ENCODE measurements at places on chromosomes 1 and 21.

GRCh38 chr1:182262425-182262824 lies 129.2 kb downstream of the GLUL start:
- DNase-seq: no peak

- DNase-seq: no peak
Measured at GRCh38 chr1:185291159-185291558, 25.9 kb downstream of the IVNS1ABP start.

DNA sequence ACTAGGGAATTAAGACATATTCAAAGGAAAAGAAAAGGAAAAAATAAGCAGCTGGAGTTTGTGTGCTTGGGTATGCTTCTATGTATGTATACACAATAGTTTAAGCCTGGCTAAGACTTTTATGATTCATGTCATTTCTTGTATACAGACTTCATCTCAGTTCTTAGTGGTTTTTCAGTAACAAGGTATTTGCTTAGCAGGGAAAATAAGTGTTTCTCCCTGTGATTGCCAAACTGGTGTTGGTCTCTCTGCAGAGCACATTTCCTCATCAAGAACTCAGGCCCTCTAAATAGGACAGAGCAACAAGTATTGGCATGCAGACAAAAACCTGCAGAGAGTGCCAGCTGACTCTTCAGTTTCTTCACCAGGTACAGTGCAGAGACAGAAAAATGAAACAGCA lies 484.4 kb upstream of the ZRANB2 start:
- no peak for DNase-seq

DNA sequence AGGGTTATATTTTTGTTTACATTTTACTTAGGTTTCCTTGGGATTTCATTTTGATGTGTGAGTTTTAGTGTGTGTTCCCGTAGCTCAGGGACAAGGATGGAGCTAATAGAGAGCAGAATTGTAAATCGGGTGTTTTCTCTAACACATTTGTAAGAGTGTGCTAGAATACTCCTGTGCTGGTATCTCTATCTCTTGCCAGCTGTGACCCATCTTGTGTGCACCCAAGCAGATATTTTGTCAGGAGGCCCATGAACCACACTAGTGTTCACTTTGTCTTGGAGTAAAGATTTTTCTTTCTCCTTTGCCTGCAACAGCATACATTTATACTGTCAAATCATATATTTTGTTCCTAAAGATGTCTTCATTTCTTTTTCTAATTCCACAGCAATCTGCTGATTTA lies 23.4 kb downstream of the KRTAP19-8 start:
- no peak for DNase-seq

DNA sequence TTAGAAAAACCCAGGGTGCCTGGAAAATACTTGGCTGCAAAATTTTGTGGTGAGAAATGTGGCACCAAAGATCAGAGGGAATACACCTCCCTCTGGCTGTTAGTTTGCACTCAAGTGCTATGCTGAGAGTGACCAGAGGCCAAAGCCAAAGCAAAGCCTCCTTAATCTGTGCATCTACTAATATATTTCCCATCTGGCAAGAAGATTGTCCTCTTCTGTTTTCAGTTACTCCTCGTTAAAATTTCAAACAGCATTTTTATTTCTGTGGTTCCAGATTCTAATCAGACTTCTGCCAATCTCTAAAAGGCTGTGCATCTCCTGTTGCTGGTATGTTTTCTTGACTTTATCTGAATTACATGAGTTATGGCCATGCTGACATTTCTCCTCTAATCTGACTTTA lies 327.4 kb downstream of the TBX15 start:
- DNase-seq: no peak

GRCh38 chr1:24374891-24375786 lies 38.4 kb downstream of the STPG1 start:
- DNase-seq: no peak

DNA sequence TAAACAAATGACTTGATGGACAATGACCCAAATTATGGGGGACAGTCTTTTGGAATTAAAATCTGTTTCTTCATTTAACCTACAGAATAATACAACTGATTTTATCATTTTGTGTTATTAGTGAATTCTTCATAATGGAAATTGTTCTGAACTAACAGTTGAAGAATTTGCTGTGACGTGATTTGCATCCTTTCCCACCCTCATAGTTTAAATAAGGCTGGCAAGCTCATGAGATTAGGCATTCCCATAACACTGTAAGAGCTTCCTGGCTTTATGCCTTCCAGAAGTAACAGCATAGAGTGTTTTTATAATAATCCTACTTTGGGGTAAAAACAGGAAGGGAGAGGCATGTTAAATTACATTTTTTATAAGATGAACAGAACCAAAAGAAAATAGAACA lies 95.7 kb downstream of the ATP6V1G3 start:
- DNase-seq: no peak

DNA sequence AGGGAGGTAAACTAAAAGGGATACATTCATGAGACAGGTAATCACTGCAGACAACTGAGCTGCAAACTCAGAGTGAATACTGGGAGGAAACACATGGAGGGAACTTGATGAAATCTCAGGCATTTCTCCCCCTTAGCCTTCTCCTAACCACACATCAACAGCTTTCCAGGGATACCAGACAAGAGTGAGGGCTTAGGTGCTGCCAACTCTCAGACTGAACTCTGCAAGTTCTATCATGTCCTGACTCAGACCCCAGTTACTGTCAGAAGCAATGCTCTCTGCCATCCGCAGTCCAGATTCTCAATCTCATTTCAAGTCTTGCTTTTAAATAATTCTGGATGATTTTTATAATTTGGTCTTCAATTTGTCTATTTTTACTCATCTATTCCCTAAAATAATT lies 267.3 kb downstream of the LTN1 start:
- DNase-seq: no peak

- no peak for DNase-seq
Measured at GRCh38 chr1:4975856-4976255, 321.4 kb downstream of the AJAP1 start.

GRCh38 chr21:37503848-37504467 lies 137.4 kb downstream of the DYRK1A start:
- no peak for DNase-seq

DNA sequence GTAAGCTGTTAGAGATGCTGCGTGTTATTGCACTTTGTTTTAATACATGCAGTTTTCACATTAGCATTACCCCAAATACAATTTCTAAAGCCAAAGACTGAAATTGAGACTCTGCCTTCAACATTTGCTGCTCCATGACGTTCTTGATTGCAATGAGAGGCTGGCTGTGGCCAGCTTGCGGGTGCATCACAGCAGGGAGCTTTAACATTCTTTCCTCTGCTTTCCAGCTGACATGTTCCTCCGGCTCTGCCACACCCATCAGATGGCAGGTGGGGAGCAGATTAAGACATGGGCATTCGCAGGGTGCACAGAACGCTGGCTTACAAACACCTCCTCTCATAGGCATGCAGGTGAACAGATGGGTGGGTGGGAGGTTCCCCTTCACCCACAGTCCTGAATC lies 314.1 kb downstream of the DISC1 start:
- no peak for DNase-seq

- peak; percentile 67 for DNase-seq
Measured at GRCh38 chr1:38046884-38047602, 450 bp upstream of the POU3F1 start.

DNA sequence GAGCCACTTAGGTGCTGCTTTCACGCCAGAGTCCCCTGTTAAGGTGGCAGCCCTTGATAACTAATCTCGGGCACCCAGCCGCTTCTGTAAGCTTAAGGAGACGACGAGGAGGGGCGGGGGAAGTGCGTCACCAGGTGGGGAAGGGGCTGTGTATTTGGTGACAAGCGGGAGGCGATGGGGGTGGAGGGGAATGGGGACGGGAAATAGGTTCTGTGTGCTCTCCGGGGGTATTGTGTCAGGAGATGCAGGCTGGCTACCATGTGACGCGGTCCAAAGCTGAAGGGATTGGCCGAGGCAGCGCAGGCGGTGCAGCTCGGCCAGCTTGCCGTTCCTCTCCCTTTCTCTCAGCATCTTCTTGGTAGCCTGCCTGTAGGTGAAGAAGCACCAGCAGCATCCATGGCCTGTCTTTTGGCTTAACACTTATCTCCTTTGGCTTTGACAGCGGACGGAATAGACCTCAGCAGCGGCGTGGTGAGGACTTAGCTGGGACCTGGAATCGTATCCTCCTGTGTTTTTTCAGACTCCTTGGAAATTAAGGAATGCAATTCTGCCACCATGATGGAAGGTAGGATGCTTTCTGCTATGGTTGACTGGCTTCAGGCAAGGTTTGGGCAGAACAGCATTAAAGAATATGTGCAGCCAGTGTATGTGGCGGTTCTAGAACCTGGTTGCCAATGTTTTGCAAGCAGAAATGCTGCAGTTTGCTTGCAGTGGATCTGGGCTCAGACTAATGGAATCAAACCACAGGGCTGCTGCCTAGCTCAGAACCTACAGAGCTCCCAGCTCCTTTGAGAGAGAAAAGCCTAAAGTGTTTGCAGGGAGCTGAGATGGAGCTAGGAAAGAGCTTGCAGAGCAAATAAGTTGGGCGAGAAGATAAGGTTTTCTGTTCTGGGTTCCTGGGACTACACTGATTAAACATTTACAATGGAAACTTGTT lies at the start of gene SGIP1:
TSS of gene SGIP1 (plus strand) at position 350 of the 937 bp plus-strand sequence. CDS start at position 556, 206 bp downstream.
- no peak for DNase-seq

DNA sequence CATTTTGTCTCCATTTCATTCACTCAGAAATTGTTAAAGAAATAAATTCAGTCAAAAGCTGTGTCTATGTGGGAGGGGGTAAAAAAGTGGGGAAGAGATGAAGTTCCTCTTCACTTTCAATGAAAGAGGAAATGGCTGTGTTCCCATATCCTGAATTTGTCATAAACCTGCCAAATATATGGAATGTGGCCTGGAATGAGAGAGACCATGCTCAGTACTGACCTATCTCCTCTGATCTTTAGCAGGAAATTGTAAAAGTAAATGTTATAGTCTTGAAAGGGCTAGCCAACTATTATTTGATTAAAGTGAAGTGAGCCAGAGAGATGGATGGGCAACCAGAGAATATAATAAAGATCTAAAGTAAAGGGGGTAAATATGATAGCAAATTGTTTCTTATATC lies 130.3 kb upstream of the C21orf91 start:
- DNase-seq: no peak

DNA sequence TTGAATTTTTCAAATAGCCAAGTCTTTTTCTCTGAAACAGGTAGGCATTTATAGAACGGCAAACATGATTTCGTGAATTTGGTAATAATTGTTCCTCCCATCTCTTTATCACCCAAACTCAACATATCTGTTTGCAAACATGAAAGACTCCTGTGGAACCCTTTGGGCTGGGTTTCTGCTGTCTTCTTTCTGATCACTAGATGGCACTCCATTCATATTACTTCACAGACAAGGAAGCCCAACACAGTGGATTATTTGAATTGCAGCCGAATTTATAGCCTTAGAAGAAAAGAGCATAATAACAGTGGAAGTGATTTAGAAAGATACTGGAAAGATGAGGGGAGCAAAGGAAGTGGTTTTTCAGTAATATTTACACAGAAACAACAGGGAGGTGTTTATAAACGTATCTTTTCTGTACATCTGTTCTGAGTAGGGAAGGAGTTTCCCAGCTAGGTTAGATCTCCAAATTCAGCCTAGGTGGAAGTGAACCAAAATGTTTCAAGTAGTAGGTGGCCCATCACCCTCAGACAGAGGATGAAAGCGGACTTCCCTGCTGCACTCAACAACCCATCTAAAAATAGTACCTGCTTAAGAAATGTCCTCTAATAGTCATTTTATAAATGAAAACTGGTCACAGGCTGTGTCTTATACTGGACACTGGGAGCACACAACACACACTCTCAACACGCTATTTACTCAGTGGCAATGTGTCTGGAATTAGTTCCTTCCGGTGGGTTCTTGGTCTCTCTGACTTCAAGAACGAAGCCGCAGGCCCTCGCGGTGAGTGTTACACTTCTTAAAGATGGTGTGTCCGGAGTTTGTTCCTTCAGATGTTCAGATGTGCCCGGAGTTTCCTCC lies 67.6 kb downstream of the MAP3K21 start:
- DNase-seq: peak; percentile 7

DNA sequence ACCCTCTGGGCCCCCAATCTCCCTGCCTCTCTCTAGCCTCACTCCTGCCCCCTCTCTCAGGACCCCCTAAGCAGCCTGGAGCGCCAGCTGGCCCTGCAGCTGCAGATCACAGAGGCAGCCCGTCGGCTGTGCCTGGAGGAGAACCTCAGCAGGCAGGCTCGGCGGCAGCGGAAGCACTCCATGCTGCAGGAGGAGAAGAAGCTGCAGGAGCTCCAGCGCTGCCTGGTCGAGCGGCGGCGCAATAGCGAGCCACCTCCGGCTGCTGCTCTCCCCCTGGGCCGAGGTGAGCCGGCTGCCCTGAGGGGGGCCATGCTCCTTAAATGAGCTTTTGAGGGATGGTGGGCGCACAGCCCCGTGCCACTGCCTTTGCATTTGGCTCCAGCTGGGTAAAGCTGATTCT lies 6.2 kb downstream of the INAVA start:
- DNase-seq: no peak

DNA sequence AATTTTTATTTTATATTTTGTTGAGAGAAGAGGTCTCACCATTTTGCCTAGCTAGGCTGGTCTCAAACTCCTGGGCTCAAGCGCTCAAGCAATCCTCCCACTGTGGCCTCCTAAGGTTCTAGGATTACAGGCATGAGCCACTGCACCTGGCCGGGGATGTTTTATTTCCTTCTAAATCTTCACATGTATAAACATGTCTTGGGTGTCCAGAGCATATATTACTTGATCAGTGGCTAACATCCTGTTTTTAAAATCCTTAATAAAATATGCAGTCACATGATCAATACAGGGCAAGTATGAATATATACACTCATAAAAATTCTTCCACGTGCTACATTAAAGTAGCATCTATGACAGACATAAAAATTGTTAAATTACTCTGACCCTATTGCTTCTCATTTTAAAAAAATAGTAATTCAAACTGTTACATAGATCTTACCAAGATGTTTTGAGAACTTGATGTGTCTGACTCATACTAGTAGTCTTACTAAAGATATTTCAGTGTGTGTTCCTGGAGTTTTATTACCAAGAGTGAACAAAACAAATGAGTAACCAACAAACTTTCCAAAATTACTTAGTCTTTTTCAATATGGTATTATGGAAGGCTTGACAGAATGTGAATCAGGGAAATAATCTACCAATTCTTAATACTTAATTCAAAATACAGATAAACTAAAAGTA lies 222.5 kb downstream of the SLC45A1 start:
- DNase-seq: no peak

DNA sequence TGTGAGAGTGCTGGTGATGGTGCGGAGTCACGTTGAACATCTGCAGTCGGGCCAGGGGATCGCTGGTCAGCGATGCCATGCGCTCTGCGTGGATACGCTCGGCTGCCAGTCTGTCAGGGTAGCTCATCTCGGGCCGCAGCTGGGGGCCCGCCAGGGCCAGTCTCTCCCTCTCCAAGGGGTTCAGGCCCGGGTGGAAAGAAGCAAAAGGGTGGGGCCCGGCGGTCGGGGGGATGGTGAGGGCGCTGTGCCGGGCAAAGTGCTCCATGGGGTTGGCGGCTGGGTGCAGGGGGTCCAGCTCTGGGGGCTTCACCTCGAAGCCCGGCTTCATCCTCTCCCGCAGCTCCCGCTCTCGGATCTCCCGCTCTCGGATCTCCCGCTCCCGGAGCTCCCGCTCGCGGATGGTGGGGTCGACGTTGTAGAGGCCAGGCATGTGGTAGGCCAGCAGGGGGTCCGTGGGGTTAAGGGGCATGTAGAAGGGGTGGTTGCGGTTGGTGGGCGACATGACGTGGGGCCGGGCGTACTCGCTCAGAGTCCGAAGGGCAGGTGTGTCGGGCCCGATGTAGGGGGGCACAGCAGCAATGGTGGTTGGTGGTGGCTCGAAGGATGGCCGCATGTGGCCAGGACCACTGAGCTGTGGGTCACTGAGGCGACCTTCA lies 40.5 kb downstream of the SLC45A1 start:
- DNase-seq: no peak

- DNase-seq: no peak
Measured at GRCh38 chr1:221963742-221964141, 221.9 kb upstream of the DUSP10 start.

- DNase-seq: no peak
Measured at GRCh38 chr1:77430966-77431690, 149.3 kb downstream of the AK5 start.

Data from stimulated activated CD4-positive, alpha-beta T cell treated with anti-CD3 and anti-CD28 coated beads, Interleukin-1b, Interleukin-23, amount 100 ng/mL, for 24 hours (primary cell).